DMS79 (cell line): ENCODE measurements at places on chromosomes 7 and 10.

DNA sequence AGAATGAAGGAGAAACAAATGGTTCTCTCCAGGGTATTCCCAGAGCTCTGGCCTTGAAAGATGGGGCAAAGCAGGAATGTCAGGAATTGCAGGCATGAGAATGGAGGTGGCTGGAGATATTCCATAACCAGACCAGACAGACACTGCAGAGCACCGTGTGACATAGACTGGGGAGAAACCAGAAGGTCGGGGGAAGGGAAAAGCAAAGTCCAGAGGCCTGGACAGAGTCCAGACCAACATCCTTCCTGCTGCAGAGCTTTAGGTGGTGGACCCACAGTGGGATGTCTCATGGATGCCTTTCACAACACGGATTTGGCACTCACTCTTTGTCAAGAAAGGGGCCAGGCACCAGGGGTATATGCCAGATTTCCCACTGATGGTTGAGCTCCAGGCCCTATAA is 177.2 kb upstream of the INHBA start:
- DNase-seq, result no peak

DNA sequence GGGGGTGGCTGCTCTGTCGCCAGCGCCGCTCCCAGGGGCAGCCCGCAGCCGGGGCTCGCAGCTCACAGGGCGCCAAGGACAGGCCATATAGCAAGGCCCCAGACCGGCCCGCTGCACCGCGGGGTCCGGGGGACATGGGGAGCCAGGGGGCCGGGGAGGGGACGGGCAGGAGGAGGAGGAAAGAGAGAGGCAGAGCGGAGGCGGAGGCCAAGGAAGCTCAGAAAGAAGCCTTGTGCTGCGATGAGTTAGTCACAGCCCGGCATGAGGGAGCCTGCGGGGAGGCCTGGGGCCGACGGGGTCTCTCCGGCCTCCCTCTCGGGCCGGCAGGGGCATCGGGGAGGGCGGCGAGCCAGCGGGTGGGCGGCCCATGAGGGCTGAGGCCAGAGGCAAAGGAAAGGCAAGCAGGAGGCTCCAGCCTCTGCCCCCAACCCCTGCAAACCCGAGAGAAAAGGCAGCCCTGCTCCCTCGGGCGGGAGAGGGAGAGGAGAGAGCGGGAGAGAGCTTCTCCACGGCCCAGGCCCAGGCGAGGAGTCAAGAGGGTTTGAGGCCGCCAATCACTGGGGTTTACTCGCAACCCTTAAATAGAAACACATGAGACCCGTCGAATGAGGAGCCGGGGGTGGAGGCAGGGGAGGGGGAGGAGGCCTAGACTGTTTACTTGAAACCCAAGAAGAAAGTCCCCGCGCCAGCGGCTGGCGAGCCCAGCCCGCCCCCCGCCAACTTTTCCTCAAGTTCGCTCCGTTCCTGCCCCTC is 167.9 kb downstream of the NEURL1 start:
- DNase-seq, result peak; percentile 74

GRCh38 chr10:74898201-74898976 is 72.0 kb downstream of the KAT6B start:
- DNase-seq, result no peak

- peak; percentile 63 for DNase-seq
Observed at GRCh38 chr7:138008588-138009349, 6.9 kb upstream of the CREB3L2 start.

- DNase-seq, result no peak
Observed at GRCh38 chr10:77289027-77289501, 348.5 kb downstream of the KCNMA1 start.

GRCh38 chr7:151240536-151240935 is 8.0 kb downstream of the SMARCD3 start:
- no peak for DNase-seq

GRCh38 chr10:44333511-44333910 is 51.4 kb downstream of the CXCL12 start:
- no peak for DNase-seq

DNA sequence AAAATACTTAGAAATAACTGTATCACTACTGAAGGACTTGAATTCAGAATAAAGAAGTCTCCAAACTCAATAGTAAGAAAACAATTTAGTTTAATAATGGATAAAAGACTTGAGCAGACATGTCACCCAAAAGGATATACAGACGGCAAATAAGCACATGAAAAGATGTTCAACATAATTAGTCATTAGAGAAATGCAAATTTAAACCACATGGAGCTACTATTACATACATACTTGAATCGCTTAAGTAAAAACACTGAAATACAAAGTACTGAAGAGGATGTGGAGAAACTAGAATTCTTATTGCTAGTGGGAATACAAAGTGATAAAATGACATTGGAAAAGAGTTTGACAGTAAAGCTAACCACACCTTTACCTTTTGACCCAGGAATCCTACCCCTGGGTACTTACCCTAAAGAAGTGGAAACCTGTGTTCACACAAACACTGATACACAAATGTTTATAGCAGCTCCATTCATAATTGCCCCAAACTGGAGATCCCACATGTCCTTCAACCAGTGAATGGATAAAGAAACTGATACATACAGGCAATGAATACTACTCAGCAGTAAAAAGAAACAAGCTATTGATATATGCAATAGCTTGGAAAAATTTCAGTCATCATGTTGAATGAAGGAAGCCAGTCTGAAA is 54.3 kb upstream of the NFKB2 start:
- no peak for DNase-seq

GRCh38 chr7:80386686-80387085 is 125.2 kb downstream of the GNAT3 start:
- DNase-seq, result no peak

GRCh38 chr7:55261386-55261770 is 103.8 kb upstream of the LANCL2 start:
- no peak for DNase-seq

DNA sequence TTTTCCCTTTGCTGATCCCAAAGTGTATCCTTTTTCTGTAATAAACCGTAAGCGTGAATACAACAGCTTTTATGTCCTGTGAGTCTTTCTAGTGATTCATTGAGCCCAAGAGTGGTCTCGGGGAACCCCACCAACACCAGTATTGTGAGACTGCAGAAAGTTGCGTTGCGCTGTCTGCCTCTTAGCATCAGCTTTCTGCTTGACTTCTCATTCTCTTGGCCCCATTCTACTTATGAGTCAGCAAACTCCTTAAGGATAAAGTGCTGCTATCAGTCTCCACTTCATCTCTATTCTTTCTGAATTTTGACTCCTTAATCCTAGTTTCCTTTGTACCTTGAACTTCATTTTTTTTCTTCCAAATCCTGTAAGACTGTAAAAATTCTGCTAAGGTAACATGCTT is 184.3 kb upstream of the MBL2 start:
- no peak for DNase-seq

DNA sequence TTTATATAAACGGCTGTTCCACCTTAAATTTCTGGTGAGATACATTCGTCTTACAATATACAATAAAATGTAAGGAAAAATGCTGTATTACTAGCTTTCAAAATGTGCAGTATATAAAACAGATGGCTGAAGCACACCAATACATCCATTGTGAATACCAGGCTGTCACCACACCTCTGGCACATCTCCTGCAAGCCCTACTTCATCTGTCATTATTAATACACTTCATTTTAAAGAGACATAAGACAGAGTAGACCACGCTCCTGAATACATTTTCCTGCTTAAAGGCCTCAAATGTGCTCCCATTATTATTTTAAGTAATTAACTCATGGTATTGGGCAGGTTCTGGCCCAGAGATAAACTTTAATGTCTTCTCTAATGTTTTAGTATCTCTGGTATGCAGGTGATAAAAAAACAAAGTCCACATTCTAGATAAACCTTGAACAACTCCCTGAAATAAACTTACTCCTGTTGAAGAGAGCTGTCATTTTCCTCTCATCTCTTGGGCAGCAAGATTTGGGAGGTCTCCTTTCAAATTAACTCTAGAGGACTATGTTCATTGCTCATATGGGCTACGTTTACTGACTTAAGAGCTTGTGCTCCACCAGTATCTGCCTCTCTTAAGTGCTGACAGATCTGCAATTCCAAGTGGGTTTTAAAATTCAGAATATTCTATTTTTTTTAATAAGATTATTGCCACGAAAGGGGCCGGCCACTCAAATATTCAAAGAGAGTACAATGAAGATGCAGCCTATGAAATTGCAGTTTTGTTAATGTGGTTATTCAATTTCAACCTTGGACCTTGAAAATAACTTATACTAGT is 396.5 kb upstream of the SEMA3D start:
- DNase-seq, result no peak

- no peak for DNase-seq
Observed at GRCh38 chr7:40879941-40880543, 745.2 kb downstream of the SUGCT start.

GRCh38 chr7:133948588-133948987 is 178.6 kb upstream of the LRGUK start:
- no peak for DNase-seq

GRCh38 chr10:7545261-7545660 is 121.5 kb downstream of the ITIH5 start:
- DNase-seq, result no peak

DNA sequence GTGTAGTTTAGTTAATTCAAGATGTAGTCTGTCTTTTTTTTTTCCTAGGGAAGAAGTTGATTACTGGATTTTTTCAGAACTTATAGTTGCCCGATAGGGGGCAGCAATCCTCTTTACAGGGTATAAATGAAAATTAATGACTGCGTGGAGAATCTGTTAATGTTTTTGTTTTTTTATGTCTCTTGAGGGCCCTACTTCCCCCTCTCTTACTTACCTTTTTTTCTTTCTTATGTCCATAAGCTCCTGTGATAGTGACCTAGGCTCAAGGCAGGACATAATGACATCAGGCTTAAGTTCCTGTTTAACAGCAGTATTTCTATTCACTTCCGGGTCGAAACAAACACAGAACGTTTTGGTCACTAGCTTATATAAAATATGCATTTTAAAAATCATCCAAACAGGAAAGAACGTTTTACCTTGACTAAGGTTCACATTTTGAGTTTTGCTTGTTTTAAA is 18.8 kb downstream of the CDC123 start:
- DNase-seq, result no peak

GRCh38 chr7:37216156-37216852 is 232.4 kb downstream of the ELMO1 start:
- DNase-seq, result no peak

DNA sequence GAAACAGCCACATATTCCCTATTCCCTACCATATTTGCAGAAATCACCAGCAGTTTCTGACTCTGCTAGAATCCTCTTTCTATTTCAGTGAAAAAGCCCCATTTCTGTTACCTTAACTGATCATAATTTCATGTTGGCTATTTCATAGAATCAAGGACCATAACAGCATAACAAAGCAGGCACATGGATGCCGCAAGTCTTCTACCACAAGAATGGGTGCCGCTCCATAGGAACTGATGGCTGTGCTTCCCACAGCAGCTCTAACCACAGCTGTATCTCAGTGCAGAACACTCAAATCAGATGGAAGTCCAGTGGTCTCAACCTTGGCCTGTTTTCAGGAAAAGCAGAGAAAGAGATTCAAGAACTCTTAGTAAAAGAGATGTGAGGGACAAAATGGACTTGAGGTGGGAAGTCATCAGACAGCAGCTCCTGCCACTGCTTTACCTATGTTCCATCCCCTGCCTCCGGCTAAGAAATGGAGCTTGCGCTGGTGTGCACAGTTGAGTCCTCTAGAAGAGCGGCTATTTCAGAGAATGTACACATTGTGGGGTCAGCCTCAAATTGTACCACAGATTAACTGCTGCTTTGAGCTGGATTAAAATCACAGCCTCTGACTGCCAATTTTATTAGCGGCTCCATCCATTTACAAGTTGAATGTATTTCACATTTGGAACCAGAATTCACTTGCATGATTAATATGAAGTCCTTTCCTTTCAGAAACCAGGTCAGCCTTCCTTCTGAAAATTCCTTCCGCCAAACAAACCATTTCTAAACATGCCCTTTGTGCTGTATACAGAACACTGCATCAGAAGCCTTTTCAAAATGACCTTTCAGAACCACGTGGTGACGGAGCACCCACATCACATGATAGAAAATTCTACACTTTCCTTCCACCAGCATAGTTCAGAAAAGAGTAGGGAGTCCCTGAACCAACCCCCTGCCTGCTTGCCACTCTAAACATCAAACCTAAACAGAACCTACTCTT is 7.7 kb downstream of the PTPRN2 start:
- no peak for DNase-seq

GRCh38 chr10:3874990-3875841 is 90.2 kb upstream of the KLF6 start:
- no peak for DNase-seq

GRCh38 chr10:90964781-90965465 is 44.0 kb upstream of the ANKRD1 start:
- no peak for DNase-seq

DNA sequence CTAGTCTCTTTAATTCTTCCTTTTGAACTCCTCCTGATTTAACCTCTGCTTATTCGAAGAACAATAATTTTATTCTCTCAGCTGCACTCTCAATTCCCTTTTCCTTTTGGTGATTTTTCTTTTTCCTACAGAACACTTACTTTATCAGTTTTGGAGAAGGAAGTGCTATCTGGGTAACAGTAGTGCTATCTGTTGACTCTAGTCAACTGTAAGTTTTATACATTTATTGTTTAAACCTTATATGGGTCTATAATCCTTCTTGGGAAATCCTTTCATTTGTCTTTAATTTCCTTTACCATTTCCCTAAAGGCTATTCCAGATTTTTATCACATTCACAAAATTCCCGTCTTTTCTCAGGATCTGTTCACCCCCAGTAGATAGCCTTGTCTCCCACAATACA is 64.2 kb downstream of the CFTR start:
- DNase-seq, result no peak

GRCh38 chr7:78081888-78082287 is 283.3 kb downstream of the PHTF2 start:
- DNase-seq, result no peak

GRCh38 chr10:78972160-78972946 is 96.4 kb upstream of the ZMIZ1 start:
- no peak for DNase-seq

DNA sequence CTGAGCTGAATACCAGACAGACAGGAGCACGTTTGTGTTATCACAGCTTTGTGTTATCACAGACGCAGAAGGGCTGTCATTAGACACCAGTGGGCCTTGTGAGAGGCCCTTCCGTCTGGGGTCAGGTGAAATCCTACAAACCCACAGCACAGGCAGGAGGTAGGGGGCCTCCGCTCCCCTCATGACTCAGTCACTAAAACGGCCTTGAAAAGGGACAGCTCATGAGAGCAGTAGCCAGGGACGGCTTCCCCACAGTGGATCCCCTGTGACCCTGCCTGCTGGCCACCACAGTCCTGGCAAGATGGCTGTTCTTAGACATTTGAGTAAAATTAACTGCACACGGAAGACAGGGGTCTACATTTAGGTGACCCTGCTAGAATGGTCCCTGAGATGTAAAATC is 215.8 kb upstream of the PPP2R2D start:
- no peak for DNase-seq

GRCh38 chr10:11489591-11489990 is 121.9 kb downstream of the USP6NL start:
- no peak for DNase-seq

GRCh38 chr7:148204639-148205304 is 385.8 kb upstream of the C7orf33 start:
- DNase-seq, result peak; percentile 81

DNA sequence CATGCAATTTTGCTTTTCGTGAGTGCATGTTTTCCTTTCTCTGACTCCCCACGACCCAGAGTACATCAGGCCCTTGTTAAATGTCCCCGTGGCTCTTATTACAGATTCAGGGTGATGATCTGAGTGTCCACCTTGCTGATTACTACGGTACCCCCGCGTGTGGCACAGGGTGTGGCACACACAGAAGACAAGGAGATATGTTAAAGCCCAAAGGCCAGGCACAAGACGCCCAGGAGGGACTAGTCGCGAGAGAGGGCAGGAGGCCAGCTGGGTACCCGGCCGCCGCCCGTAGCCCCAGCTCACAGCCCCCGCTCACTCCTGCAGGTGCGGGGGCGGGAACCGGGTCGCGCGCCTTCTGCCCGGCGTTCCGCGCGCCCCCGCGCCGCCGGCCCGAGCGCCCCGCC is 281 bp upstream of the EXOC6 start:
- DNase-seq, result no peak
